ENCODE measurements at places on chromosomes 6 and 20.

GRCh38 chr6:6781172-6781872 lies 192.8 kb downstream of the LY86 start:
- no peak for DNase-seq

DNA sequence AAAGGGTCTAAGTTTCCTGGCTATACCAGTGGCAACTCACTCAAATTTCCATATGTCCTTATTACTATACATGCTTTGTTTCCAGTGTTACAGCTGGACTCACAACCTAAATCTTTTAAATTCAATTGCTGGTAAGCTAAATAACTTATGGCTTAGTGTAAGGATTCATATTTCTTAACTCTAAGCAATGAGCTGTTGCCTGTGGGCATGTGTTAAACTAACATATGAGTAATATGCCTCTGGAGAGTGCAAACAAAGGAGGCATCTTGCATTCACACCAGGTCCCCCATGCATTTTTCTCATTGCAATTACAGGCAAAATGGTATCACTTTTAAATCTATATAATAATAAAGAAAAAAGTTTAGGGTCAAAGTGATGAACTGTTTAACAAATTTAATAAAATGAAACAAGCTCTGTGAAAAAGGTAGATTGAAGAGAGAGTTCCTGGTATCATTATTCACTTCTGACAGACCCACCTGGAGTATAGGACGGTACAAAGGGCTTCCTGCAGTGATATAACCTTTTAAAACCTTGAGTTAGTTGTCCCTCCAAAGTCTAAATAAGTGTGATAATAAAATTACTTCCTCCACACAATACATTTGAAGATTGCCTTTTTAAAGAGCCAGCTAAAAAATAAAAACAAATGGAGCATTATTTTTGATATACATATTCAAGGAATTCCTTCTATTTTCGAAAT lies 57.6 kb upstream of the HMGCLL1 start:
- no peak for DNase-seq

- no peak for DNase-seq
Observed at GRCh38 chr6:10687582-10687981, 6.8 kb downstream of the C6orf52 start.

DNA sequence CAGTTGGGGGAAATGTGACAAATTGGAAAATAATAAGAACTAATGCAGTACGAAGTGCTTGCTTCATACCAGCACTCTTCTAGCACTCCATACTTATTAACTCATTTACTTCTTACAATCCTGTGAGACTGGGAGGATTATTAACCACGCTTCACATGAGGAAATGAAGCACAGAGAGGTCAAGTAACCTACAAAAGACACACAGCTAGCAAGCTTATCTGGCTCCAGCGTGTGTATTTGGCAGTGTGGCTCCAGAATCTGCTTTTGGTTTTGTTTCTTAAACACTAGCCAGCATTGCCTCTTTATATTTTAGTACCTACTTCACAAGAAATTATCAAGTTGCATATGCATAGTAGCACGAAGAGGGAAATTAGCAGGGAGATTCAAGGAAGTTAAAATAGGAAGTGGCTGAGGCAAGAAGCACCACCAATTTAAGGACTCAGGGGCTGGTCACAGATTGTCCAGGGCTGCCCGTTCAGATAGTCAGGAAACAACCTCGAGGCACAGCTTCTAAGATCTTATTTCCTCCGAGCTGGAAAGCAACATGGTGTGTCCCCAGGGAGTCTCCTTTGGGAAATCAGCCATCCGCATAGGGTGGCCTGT lies 302.7 kb upstream of the PRDM1 start:
- DNase-seq, result no peak

DNA sequence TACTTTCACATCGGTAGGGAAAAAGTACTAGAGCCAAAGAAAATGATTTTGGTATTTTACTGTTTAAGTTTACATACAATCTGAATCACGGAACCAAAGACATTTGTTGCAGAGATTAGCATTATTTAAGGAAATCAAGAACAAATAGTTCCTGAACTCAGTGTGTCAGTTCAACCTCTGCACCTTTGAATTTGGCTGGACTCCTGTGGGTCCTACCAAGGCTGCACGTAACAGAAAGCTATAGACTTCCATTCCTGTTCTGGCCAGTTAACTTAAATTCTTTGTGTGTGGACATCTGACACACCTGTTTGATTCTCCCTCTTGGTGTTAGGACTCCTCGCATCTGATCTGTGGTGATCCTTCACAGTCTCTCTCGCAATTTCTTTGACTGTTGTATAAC lies 69.6 kb downstream of the MACROD2 start:
- DNase-seq, result no peak

DNA sequence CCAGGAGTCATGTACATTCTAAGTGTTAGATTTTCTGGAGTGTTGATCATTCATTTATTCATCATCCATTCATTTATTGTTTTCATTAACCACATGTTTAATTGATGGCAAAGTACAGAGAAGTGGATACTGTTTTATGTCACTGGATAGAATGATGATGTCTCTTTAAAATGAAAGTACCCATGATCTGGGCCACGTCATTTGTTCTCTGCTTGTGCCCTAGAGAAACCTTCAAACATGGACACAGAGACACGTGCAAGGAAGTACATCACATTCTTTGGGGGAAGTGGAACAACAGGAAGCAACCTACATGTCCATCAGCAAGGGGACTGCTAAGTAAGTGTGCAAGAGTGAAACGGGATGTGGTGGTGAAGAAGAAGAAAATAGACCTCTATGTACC lies 75.8 kb upstream of the TSHZ2 start:
- no peak for DNase-seq

- no peak for DNase-seq
Observed at GRCh38 chr6:118320652-118321051, 227.4 kb upstream of the PLN start.

DNA sequence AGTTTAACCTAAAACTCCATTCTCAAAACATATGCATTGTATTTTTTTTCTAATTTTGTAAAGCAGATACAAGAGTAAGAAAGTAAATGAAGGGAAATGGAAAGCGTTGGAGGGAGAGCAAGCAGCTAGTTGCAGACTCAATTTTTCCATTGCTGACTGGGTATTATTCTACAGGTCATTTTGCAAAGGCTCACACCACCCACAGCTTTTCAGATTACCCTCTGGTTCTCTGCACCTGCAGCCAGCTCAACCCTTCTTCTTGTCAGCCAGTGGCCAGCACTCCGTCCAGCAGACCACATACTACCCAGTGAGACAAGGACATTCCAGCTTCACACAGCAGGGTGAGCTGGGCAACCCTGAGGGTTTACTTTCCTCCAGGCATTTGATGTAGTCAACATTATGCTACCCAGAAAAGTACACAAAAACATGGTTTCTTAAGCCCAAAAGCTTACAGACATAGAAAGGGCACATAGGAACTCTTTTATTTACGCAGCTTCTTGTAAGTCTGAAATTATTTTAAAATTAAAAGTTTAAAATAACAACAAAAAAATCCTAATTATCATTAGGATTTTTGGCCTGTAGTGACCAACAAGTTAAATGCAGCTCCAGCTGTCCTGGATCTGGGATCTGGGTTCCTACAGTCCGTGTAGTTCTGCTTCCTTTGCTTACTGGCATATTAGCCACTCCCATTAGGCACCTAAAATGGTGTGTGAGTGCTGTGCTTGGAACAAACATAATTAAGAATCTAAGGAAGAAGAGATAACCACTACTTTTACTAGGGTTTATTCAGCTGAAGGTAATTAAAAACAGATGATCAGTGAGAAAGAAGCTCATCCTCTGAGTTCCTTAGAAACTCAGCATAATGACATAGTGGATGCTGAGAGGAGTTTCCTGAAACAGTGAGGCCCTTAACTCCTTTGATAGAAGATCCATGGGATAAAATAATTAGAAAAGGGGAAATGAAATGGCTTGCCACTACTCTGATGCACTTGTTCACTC lies 185.3 kb downstream of the PKHD1 start:
- DNase-seq, result no peak

DNA sequence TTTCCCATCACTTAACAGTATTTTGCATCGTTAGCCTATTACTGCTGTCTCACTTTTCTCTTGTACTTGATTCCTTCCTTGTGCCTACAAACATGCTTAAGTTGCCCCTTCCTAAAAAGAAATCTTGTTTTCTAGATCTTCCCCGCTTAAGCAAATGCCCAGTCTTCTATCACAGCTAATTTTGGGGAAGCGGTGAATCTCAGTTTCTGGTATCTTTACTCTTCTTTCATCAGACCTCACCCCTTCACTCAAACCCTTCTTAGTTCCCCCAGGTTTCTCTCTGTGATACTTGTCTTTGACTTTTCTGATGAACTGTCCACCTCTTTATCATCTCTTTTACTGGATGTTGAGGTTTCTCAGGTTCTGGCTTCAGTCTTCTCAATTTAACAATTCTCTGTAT lies 14.2 kb downstream of the VAPB start:
- DNase-seq, result no peak
